ENCODE measurements at places on chromosomes 6 and 20.

DNA sequence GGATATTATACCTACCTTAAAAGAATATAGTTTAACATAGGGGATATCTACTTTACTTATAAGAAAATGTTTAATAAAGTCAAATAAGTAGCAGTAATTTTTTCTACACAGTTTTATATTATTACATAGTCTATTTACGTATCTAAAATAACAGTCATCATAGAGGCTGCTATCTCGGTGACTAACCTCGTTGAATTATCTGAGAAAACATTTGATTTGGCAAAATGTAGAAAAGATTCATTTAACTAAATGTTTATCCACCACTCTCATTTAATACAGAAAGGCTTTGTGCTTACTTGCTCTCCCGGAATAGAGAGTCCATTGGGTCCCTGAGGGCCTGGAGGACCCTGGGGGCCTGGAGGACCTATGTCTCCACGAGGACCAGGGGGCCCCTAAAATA lies 103.6 kb downstream of the COL12A1 start:
- DNase-seq = no peak

DNA sequence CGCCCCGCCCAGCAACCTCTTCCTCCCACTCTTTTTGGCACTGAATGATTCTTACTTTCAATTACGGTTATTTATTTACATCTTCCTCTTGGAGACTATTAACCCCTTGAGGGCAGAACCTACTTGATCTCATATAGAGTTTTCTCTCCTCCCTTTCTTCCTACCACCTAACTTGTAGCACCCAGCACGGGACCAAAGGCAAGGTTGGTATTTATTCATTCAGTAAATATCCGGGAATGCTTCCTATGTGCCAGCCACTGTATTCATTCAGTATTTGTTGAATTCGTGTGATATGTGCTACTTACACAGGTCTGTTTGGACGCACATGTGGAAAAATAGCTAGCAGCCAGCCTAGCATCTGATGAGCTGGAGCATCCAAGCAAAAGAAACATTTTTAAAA lies 1.3 kb upstream of the CNKSR3 start:
- DNase-seq = no peak

DNA sequence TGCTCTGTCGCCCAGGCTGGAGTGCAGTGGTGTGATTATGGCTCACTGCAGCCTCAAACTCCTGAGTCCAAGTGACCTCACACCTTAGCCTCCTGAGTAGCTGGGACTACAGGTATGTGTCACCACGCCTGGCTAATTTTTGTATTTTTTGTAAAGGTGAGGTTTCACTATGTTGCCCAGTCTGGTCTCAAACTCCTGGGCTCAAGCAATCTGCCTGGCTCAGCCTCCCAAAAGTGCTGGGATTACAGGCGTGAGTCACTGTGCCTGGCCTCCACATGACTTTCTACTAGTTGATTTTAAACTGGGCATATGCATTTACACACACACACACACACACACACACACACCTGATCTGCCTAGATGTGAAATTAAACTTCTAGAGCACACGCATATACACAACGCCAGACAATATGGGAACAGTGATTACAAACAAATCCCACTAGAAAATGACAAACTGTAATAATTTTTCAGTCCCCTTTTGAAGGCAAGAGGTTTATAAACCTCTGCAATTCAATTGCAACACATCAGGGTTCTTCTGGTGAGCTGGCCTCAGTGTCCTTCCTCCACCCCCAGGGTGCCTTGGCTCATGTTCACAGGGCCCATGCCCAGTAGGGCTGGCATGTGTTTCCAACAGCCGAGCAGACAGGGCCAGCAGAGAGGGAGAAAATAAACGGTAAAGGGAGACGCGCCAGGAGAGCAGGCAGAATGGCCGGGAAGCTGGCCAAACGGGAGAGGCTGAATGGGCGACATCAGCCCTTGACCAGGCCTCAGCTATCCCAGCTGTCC lies 31.2 kb downstream of the PARD6B start:
- no peak for DNase-seq

- no peak for DNase-seq
Observed at GRCh38 chr20:32236819-32237218, 29.1 kb downstream of the POFUT1 start.

DNA sequence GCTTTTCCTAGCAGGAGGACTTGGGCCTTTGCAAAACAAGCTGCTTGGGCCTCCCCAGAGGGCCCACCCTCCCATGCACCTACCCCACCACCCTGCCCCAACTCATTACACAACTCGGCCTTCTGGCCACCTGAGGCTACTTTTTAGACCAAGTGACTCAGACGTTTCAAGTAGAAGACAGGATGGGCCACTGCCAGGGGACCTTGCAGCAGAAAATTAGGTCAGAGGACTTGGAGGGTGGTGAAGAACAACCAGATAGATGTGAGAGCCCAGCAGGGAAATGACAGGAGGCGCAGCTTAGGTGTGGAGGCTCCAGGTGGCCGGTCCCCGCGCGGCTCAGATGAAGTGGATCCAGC lies 1.4 kb downstream of the PPP1R3D start:
- no peak for DNase-seq

DNA sequence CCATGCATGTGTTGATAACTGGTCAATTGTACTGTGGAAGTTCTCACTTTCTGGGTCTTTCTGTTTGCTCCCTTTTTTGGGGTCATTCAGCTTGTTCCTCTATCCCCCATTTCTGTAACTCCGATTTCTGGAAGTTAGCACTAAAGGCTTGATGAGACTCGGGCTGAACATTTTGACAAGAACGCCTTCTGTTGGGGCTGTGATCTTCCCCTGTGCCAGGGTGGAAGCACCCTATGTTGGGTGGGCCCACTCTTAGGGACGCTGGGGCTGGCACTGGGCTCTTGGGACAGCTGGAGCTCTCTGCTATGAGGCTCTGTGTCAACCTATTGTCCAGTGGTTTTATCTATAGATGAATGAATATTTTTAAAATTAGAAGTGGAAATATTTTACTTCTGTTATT lies 60.1 kb upstream of the FRMD1 start:
- DNase-seq = no peak

- no peak for DNase-seq
Observed at GRCh38 chr6:3501826-3502500, 45.1 kb upstream of the SLC22A23 start.

- no peak for DNase-seq
Observed at GRCh38 chr20:444862-445426, 17.4 kb downstream of the TBC1D20 start.

DNA sequence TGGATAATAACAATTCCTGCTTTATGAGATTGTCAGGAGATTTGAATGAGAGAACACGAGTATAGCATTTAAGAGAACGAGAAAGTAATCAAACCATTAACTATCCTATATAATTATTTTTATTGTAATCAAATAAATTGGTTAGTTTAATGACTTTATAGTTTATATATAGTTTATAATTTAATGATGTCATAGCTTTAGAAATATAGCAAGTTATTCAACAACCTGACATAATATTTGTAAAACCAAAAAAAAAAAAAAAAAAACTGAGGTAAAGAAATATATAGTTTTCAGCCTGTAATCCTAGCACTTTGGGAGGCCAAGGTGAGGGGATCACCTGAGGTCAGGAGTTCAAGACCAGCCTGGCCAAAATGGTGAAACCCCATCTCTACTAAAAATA lies 26.4 kb upstream of the DST start:
- DNase-seq = no peak

- no peak for DNase-seq
Observed at GRCh38 chr6:41706876-41707564, 28.4 kb downstream of the TFEB start.

DNA sequence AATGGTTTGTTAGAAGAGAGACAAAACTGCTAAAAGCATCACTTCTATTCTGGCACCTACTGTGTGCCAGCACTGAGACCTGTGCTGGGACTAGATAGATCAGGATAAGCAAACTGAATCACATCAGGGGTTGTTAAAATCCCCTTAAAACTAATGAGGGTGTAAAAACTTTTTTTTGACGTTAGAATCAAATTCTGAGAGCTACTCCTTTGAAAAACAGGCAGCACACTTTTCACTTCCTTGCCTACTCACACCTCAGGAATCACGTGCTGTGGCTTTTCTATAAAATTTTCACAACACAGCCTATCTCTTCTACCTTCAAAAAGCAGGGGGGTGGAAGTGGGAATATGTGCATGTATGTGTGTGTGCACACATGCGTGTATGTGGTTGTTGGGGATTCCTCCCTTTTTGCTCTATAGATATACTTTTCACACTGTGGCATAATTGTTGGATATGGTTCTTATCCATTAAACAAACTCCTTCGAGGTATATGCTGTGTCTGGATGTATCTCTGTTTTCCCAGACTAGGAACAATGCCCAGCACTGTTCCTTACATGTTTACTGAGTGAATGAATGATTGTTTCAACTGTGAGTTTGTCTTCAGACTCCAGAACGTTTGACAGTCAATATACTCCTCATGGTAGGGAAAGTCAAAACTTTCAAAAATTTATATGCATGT lies 105.4 kb downstream of the FYN start:
- DNase-seq = no peak

DNA sequence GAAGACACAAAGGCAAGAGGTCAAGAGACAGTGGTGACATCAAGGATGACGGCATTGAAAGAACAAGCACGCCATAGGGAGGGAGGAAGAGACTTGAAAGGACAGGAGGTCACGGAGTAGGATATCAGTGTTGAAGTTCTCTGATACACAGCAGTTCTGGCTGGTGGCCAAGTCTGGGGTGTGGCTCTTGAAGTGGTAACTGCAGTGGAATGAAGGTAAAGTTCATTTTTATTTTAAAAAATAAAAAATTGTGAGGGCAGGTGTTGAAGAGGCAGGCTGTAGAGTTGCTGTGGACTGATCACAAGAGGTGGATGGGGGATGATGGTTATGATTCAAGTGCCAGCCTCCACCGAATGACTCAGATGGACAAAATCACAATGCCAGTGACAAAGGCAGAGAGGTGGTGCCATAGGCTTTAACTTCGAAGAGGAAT lies 53.2 kb upstream of the BMP2 start:
- DNase-seq = no peak

- no peak for DNase-seq
Observed at GRCh38 chr6:156925718-156926607, 148.8 kb downstream of the ARID1B start.

- no peak for DNase-seq
Observed at GRCh38 chr6:40584741-40585140, 2.4 kb downstream of the LRFN2 start.

- DNase-seq = no peak
Observed at GRCh38 chr6:75280131-75280855, 4.3 kb downstream of the TMEM30A start.

DNA sequence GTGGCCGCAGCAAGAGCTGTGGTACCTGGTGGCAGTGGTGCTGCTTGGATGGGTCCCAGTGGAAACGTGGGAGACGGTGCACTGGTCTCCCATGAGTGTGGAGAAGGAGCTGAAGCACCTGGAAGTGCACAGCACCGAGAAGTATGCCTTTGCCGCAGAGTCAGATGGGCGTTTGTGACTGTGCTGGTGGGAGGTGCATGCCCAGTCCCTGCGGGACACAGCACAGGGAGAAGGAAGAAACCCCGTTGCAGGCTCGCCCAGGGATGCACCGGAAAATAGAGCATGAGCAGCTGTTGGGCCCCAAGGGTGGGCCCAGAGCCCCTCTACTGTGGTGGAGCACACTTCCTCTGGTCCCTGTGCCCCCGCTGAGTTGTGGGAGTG lies 19.3 kb upstream of the RGS17 start:
- no peak for DNase-seq

DNA sequence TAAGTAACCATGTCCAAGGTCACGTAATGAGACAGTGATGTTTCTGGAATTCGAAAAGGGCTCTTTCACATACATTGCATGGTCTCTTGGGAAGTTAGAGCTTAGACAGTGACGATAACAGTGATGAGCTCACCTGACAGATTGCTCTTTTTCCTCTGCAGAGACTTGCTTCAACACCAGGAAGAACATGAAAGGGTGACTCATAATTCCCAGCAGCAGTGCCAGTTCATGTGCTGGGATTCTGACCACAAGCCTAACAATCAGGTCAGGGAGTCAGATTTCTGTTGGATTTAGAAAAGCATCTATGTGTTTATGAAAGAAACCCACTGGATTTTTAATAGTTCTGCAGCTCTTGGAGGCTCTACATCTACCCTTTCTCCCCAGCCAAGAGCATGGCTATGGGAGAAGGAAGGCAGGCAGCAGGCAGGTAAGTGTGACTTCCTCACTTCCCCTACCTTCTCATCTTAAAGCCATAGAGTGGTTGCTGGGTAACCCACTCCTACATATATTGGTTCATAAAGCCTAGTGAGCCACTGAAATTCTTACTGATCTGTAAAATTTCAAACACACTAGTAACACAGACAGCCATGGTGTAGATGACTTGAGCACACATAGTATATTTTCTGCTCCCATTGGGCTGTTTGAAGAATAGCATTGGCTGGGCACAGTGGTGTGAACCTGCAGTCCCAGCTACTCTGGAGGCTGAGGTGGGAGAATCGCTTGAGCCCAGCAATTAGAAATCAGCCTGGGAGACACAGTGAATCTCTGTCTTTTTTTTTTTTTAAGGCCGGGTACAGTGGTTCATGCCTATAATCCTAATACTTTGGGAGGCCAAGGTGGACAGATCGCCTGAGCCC lies 44.4 kb upstream of the LOC128125822 start:
- no peak for DNase-seq

DNA sequence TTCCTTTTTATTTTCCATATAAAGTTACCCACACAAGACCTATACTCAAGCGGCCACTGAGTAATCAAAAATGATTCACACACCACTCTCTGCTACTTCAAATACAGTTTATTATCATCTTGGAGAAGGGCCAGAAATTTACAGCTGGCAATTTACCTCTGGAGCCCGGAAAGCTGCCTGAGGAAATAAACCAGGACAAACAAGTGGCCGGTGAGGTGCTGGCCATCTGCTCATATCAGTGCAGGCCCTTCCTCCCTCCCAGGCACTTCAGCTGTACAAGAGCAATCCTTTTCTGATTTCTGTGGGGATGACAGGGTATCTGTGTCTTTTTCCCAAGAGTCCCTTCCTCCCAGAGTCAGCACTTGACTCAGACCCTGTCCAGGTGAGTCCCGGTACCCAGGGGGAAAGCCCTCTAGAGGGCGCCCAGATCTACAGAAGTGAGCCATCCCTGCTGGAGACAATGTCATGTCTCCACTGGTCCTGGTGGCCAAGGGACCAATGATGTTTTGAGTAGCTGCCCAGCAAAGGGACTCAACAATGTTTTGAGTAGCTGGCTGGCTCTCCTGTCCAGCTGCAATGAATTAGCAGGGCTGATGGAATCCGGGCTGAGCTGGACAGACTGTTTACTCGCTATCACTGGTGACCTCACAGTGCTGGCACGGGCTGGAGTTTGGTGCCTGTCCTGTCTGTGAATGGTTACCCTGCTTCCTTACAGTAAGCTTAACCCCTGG lies 23.6 kb downstream of the LRP11 start:
- peak; percentile 46 for DNase-seq

DNA sequence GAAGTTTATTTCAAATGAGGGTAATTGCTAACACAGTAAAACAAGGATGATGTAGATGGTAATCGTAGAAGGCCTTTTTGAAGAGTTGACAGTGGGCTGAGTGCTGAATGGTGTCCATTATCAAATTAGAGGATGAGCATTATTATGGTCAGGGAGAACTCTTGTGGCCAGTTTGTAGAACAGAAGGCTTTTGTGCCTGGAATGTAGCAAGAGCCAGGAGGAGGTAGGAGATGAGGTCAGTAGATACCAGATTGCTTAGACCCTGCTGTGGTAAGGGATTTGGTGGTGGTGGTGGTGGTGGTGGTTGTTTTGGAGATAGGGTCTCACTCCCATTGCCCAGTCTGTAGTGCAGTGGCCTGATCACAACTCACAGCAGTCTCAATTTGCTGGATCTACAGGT lies 6.2 kb downstream of the CSE1L start:
- no peak for DNase-seq

Measured in DMS 273 treated with DMSO at 0.1 percent for 48 hours (cell line).